ENCODE measurements at places on chromosomes 7 and 10.

GRCh38 chr7:130959743-130960207 lies 225.8 kb upstream of the KLF14 start:
- DNase-seq: no peak

GRCh38 chr7:142583446-142583845 lies 165.8 kb upstream of the PRSS1 start:
- DNase-seq: no peak

DNA sequence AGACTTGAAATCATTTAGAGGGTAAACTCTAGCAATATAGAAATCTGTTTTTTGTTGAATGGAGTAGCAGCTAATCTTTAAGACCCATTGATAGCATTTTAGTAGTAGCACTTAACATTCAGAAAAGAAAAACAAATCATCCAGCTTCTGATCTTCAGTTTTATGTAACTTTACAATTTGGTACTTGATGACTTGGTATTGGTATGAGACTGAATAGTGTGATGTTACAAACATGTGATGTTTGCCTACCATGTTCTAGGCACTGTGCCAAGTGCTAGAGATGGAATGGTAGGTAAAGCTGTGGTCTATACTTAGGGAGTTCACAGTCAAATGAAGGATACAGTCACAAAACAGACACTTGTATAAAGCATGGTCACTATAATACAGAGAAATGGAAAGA lies 21.3 kb downstream of the ZEB1 start:
- DNase-seq: no peak

DNA sequence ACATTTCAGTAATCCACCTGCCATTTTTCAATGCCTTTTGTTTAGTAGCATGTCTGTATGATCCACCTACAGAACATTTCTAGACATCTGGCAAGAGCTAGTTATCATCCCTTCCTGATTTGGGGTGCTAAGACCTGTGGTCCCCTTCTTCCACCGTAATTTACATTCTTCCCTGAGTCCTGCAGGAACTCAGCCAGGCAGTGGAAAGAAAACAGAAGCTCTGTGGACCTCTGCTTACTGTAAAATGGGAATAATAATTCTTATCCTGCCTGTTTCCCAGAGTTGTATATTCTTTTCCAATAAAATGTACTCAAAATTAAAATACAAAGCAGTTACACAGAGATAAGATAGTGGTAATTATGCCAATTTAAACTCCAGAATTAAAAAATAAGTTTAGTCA lies 126.9 kb downstream of the TCF7L2 start:
- DNase-seq: no peak

- no peak for DNase-seq
These were observed 24.2 kb upstream of the SHH start for GRCh38 chr7:155836216-155837125.

DNA sequence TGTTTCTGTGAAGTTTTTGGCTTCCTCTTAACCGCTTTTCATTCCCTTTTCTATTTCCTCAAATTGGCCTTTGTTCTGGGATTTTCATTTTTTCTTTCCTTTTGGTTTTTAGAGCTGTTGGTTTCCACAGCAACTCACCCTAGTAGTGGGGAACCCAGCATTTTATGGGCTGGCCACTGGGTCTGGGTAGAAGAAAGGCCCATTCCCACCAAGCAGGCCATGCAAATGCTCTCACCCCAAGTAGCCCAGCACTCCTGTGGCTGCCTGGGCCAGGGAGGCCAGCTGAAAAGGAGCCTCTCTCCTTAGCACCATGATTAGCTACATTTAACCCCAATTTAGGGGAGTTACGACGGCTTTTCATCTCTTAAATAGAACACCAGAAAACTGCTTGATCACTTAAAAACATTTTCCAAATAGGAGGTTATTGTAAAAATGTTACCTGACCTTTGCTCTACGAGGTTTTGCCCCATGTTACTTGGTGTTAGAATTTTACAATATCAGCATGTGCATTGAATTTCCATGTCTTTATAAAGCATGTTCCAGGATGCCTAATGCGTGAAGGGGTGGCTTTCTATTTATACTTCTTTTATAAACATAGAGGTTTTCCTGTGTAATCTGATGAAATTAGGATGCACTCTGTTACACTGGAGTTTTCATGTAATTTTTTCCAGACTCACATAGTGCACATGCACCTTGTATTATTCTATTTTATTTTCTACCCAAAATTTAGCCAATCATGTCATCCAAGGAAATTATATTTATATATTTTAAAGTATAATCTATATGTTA lies 75.4 kb downstream of the FAM171A1 start:
- DNase-seq: no peak

- no peak for DNase-seq
These were observed 20.4 kb downstream of the AQP1 start for GRCh38 chr7:30931929-30932540.
